ENCODE measurements at places on chromosomes 1 and 21.
A peak's percentile ranks its signal among the peaks of the same experiment; 100 is the strongest.

DNA sequence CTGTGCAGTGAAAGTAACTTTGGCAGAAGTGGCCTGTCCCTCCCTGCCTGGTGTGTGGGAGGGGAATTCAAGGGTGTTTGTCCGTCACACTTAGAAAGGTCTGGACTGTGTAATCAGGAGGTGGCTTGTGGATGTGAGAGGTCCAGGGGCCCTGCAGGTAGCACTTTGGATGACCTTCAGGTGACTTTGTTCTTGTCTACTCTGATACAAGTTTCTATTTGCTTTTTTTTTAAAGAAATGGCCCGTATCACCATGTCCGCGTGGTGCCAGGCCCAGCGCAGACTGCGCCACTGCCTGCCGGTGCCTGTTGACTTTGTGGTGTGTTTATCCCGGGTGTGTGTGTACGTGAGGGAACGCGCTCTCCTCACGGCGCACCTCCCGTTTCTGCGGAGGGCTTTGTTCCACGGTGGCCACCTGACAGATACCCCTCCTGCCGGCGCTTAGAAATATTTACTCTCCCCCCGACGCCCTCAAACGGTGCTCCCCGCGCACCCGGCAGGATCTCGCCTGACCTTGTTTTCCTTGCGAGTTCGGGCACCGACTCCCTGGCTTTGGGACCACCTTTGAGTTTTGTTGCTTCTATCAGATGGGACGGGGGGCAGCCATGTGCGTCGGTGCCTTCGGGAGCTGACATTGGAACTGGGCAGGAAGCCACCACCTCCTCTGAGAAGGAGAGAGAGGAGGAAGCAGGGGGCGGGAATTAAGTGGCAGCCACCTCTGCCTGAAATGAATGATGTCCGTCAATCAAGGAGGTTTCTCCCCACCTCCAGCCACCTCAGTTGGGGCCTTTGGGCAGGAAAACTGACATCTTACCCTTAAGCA lies 119.4 kb downstream of the PRDM16 start:
- no peak for DNase-seq

GRCh38 chr1:207807690-207808321 lies 56.0 kb downstream of the CD46 start:
- no peak for DNase-seq

DNA sequence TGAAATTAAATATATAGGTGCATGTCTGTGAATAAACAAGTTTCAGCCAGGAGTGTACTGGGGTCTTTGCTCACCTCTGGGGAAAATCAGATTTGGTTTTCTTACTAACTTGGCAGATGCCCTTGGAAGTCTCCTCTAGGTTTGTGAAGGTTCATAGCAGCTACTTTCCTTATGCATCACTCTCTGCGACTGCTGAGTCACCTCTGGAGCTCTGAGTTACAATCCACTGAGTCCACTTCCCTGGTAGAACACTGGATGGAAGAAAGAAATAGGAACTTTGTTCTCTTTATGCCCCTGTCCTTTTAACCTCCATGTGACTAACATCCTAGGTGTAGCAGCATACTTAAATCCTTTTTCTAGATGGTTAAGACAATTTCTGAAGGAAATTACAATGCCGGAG lies 4.4 kb upstream of the FASLG start:
- DNase-seq, result no peak

GRCh38 chr1:15950763-15951295 lies 25.1 kb downstream of the ZBTB17 start:
- peak; percentile 83 for DNase-seq

GRCh38 chr1:212915245-212916091 lies 34.9 kb upstream of the VASH2 start:
- no peak for DNase-seq

- DNase-seq, result no peak
Measured at GRCh38 chr1:20885121-20885520, 98.0 kb upstream of the HP1BP3 start.

DNA sequence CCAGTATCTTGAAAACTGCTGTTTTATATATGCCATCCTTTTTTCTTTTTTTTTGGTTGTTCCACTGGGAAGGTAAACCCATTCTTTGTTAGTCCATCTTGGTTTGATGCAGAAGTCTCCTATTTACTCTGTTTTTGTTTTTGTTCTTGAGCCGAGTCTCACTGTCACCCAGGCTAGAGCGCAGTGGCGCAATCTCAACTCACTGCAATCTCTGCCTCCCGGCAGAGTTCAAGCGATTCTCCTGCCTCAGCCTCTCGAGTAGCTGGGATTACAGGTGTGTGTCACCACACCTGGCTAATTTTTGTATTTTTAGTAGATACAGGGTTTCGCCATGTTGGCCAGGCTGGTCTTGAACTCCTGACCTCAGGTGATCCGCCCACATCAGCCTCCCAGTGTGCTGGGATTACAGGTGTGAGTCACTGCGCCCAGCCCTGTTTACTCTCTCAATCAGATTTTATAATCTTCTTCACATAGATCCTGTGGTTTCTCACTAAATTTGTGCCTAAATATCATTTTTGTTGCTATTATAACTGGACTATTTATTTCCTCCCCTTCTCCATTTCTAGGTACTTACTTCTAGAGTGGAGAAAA lies 12.5 kb downstream of the SYF2 start:
- DNase-seq, result no peak

- no peak for DNase-seq
Measured at GRCh38 chr1:207316622-207317391, 4.7 kb upstream of the CD55 start.

GRCh38 chr1:41823471-41823870 lies 95.3 kb downstream of the HIVEP3 start:
- no peak for DNase-seq

DNA sequence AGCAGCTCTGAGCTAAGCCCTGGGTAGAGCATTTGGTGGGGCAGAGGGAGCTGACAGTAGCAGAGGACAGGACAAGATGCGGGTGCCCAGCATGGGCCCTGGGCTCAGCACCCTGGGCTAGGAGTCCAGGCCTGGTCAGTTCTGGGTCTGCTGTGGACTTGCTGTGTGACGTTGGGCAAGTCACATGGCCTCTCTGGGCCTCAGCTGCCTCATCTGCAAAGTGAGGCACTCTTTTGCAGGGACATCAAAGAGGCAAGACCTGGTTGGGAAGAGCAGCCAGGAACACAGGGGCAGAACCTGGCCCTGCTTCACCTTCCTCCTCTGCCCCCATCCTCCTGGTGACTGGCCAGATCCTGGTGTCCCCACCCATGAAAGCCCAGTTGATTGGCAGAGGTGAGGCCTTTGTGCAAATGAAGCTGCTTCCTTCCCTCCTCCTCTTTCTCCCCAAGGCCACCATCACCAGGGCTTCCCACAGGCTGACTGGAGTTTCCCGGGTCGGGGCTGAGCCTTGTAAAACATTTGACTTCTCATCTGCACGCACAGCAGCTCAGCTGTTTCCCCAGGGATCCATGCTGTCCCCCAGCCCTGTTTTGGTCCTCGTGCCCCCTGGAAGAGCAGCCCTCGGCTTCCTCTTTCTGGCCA lies 350.5 kb downstream of the MATN1 start:
- no peak for DNase-seq

DNA sequence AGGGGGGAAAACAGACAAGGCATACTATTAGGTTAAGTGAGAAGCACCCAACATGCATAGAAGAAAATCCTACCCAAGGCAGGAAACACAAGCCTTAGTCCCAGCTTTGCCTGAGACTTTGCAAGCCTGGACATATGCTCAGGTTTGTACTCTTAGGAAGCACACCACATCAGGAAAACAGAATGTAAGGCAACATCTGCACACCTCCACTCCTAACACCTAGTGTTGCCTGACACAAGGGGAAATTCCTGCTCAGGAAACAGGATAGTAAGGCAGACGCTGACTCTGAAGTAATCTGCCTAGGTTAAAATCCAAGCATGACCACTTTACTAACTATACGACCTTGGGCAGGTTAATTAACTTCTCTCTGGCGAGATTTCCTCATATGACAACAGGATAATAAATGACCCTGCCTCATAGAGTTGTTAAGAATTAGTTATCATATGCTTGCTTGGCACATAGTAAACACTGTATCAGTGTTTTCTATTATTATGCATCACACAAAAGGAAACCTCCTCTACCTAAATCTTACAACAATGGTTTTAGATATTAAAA lies 119.8 kb downstream of the ZZZ3 start:
- no peak for DNase-seq

- DNase-seq, result no peak
Measured at GRCh38 chr1:209198961-209199750, 384.4 kb upstream of the CAMK1G start.

GRCh38 chr1:199081739-199082138 lies 442.9 kb downstream of the PTPRC start:
- no peak for DNase-seq

GRCh38 chr1:234972411-234973191 lies 156.0 kb downstream of the TOMM20 start:
- DNase-seq, result no peak

- DNase-seq, result peak; percentile 25
Measured at GRCh38 chr1:30911059-30911954, 2.7 kb upstream of the SDC3 start.

DNA sequence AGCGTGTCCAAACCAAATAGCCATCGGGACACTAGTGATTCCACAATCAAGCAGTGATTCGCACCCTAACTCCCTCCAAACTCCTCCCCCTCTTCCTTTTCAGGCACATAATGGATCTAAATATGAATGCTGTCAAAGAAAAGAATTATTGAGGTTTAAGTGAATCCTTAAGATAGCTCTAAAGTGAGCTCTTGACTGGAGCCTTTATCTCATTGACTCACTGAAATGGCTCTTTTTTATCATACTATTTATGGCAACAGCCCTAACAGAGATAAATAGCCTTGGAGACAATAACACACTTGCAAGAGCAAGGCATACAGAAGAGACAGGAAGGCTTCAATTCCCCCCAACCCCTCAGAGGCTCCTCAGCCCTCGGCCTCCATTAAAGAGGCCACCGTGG lies 143.3 kb downstream of the PLXNA2 start:
- DNase-seq, result no peak

GRCh38 chr1:96544831-96545221 lies 176.8 kb upstream of the PTBP2 start:
- DNase-seq, result no peak

GRCh38 chr1:210437111-210437510 lies 108.4 kb downstream of the HHAT start:
- no peak for DNase-seq

DNA sequence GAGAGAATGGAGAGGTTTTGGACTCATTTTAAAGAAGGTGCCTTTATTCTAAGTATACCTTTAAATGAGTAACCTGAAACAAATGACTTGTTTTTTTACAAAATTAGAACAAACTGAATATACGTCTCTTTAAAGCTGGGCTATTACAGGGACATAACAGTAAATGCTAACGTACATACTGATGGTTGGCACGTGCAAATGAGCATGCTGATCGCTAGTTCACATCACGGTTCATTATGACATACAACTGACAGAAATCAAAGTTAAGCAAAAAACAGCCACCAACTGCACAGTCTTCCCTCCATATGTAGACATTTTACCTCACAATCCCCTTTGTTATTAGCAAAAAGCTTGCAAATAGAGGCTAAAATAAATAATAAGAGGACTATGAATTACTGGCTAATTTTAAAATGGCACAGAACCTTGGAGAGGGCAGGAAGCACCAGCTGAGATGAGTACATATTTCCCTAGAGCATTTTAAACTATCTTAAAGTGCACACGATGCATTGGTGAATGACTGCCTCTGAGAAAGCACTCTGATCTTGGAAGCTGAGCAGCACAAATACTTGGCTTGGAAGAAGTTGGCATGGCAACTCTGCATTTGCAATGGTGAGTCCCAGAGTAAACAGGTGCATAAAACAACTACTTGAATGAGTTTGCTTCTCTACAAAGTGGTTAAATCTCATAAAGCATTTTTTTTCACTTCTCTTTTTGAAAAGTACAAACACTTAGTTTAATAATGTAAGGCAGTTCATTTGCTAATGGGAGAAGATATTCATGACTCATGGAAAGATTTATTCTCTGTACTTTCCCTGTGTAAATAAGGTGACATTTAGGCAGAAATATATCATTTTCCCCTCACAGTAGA lies 204.7 kb downstream of the LHX8 start:
- DNase-seq, result no peak

- no peak for DNase-seq
Measured at GRCh38 chr1:65593516-65593915, 173.0 kb downstream of the LEPR start.

DNA sequence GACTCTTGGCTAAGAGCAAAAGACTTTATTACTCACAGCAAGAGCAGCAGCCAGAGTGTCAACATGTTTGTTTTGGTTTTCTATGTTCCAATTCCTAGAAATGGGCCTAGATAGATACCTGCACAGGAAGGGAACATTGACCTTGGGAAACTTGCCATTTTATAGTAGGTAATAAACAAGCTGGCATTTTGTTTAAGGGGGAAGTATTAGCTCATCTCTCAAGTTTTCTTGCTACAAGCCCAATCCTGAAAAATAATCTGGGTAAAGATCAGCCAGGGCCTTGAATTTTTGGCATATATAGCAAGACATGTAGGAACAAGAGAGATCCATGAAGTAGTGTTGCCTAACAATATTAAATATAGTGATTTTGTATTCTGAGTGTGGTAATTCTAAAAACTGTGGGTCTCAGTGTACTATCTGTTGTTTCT lies 51.4 kb upstream of the RGL1 start:
- no peak for DNase-seq

DNA sequence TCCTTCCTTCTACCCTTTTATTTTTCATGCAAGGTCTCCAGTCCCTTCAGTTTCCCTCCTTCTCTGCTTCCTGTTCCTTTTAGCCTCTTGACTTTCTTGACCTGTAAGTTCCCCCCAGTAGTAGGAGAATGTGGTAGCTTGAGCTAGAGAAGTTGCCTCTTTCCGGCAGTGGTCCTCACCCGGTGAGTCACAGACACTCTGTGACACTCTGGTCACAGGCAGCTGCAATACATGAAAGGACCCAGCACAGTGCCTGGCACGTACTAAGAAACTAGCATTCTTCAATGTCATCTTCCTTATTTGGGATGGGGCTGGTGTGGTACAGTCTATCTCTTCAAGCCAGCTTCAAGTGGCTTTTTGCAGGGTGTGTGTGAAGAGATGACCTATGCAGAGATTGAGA lies 16.0 kb downstream of the PFKFB2 start:
- DNase-seq, result no peak

- DNase-seq, result no peak
Measured at GRCh38 chr1:207954104-207954503, 43.2 kb upstream of the CD34 start.

DNA sequence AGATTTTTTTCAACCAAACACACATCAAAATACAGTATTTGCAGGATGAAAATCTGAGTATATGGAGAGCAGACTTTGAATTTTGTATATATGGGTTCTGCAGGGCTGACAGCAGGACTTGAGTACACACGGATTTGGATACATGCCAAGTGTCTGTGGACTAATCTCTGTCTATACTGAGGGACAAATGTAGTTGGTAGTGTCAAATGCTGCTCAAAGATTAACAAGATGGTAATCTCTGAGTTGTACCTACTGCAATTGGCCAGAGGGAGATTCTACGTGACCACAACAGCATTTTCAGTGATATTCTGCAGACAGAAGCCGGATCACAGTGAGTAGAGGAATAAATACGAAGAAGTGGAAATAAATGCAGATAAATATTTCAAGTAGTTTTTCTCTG lies 43.4 kb downstream of the SHCBP1L start:
- no peak for DNase-seq

- no peak for DNase-seq
Measured at GRCh38 chr1:101108111-101108500, 82.5 kb upstream of the DPH5 start.

- DNase-seq, result no peak
Measured at GRCh38 chr1:53979712-53980450, 33.7 kb downstream of the LRRC42 start.
